ENCODE measurements at places on chromosomes 11 and 22. TPM values are rescaled to one million over a fixed set of nuclear protein-coding genes. Genes with fewer than 3 reads are reported as not detected.

Gene CHRM4
- total RNA-seq: 0.46 TPM

Gene AIFM3
- total RNA-seq: 2.3 TPM

Gene SCARF2
- total RNA-seq: 3.1 TPM

Gene PHOX2A
- not detected for total RNA-seq

Gene CCDC89
- total RNA-seq: 3.0 TPM

Gene APOL5
- total RNA-seq: not detected

Gene LRRN4CL
- 1.3 TPM for total RNA-seq

Gene GRIK4
- total RNA-seq: under 0.01 TPM

Gene P2RX6
- total RNA-seq: 7.1 TPM

Gene A4GALT
- not detected for total RNA-seq

Gene SLC22A12
- total RNA-seq: not detected

Gene LRRC74B
- not detected for total RNA-seq

Gene NCF4
- total RNA-seq: not detected

Gene PIH1D2
- 1.3 TPM for total RNA-seq

Gene TSSK2
- total RNA-seq: not detected

Gene SIAE
- 10.3 TPM for total RNA-seq

Gene KIF18A
- total RNA-seq: 30.2 TPM

Gene SLC29A2
- total RNA-seq: 0.34 TPM

Gene OR52M1
- total RNA-seq: not detected

Gene KIRREL3
- not detected for total RNA-seq

Gene DDIAS
- 17.6 TPM for total RNA-seq

Gene LMNTD2
- 1.7 TPM for total RNA-seq

Gene SHANK3
- 2.8 TPM for total RNA-seq

Gene IL17REL
- not detected for total RNA-seq

Gene PRRG4
- total RNA-seq: 3.4 TPM

Gene AQP11
- total RNA-seq: 3.4 TPM

Gene SOX10
- 242 TPM for total RNA-seq

Gene PGGHG
- 5.7 TPM for total RNA-seq

Gene OR52A1
- not detected for total RNA-seq

Gene NXPE4
- not detected for total RNA-seq

Gene TMEM132A
- total RNA-seq: 31.7 TPM

Gene BLID
- 0.73 TPM for total RNA-seq

Gene ANO3
- total RNA-seq: under 0.01 TPM

Gene DDT
- total RNA-seq: 101 TPM

Gene SULT4A1
- total RNA-seq: not detected

Gene HDHD5
- 43.6 TPM for total RNA-seq

Gene DLAT
- 60.6 TPM for total RNA-seq

Gene MMP11
- 1.2 TPM for total RNA-seq

Gene LMO1
- total RNA-seq: not detected

Gene MMP13
- total RNA-seq: under 0.01 TPM

Gene NRGN
- total RNA-seq: 1.7 TPM

Gene TNRC6B
- total RNA-seq: 19.3 TPM

Gene OR52E4
- not detected for total RNA-seq

Gene SYNGR1
- total RNA-seq: 67.6 TPM

Gene IL10RA
- not detected for total RNA-seq

Gene ALDH3B2
- not detected for total RNA-seq

Data from melanocyte of skin (primary cell).